Activated naive CD4-positive, alpha-beta T cell (primary cell): ENCODE measurements at places on chromosomes 3 and 15.

- DNase-seq: no peak
Observed at GRCh38 chr3:157074981-157075380, 85.0 kb downstream of the CCNL1 start.

GRCh38 chr3:136929977-136930670 is 27.7 kb upstream of the IL20RB start:
- no peak for DNase-seq

DNA sequence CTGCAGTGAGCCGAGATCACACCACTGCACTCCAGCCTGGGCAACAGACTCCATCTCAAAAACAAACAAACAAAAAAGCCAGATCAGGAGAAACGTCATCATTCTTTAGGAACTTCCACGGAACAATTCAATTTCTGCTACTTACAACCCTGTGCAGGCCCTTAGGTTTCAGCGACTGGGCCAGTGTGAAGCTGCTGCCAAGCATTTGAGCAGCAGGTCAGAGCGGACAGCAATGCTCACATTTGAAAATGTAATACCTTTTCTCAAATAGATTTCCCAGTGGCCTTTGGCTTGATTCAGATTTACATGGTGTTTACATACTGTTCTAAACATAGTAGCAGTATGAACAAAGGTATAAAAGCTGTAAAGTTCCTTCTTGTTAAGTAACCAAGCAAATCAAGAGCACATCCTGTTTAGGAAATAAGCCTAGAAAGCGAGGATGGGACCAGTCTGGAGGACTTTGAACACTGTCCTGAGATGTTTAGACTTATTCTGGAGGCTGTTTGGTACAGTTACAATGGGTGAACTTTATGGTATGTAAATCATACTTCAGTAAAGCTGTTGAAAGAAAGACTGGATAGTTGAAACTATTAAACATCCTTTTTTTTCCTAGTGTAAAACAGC is 141.2 kb downstream of the HCN4 start:
- no peak for DNase-seq

GRCh38 chr15:45180201-45180600 is 7.6 kb downstream of the SHF start:
- DNase-seq: no peak

GRCh38 chr15:92025706-92026270 is 172.3 kb downstream of the SLCO3A1 start:
- no peak for DNase-seq

- no peak for DNase-seq
Observed at GRCh38 chr15:83300826-83301225, 16.4 kb upstream of the BNC1 start.

GRCh38 chr15:50119063-50120040 is at the start of gene ATP8B4:
TSS of gene ATP8B4 (minus strand) at chr15:50119233. CDS start at chr15:50106966, 12,267 bp downstream.
- no peak for DNase-seq

DNA sequence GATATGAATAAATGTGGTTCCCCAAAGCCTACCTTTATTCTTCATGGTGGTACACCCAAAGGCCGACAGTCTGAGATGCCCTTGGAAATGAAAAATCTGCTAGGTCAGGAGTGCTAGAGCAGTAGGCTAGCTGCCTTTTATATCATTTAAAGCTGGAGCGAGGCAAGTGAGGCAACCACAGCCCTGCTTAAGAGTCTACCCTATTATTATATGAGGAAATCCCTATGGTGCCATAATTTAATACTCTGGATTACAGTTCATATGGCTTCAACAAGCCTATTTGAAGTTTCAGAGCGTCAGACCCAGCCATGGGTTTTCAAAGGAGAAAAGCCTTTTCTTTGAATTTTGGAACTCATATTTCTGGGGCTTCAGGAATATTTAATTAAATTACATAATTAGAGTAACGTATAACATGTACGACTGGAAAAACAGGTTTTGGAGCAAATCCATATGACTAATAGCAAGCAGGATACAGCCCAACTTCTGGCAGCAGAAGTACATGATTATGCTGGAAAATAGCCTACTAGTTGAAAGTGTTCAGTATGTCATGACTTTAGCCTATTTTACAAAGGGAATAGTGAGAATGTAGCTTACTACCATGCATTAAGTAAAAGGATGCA is 18.0 kb upstream of the SLTM start:
- DNase-seq: no peak

DNA sequence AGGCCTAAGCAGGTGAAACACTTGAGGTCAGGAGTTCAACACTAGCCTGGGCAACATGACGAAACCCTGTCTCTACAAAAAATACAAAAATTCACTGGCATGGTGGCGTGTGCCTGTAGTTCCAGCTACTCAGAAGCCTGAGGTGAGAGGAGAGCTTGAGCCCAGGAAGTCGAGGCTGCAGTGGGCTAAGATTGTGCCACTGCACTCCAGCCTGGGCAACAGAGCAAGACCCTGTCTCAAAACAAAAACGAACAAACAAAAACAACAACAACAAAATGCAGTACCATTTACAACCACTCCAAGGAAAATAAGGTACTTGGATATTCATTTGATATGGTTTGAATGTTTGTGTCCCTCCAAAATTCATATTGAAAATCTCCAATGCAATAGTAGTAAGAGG is 15.6 kb upstream of the TRANK1 start:
- DNase-seq: no peak

- DNase-seq: no peak
Observed at GRCh38 chr3:32973982-32974381, 22.5 kb downstream of the CCR4 start.

DNA sequence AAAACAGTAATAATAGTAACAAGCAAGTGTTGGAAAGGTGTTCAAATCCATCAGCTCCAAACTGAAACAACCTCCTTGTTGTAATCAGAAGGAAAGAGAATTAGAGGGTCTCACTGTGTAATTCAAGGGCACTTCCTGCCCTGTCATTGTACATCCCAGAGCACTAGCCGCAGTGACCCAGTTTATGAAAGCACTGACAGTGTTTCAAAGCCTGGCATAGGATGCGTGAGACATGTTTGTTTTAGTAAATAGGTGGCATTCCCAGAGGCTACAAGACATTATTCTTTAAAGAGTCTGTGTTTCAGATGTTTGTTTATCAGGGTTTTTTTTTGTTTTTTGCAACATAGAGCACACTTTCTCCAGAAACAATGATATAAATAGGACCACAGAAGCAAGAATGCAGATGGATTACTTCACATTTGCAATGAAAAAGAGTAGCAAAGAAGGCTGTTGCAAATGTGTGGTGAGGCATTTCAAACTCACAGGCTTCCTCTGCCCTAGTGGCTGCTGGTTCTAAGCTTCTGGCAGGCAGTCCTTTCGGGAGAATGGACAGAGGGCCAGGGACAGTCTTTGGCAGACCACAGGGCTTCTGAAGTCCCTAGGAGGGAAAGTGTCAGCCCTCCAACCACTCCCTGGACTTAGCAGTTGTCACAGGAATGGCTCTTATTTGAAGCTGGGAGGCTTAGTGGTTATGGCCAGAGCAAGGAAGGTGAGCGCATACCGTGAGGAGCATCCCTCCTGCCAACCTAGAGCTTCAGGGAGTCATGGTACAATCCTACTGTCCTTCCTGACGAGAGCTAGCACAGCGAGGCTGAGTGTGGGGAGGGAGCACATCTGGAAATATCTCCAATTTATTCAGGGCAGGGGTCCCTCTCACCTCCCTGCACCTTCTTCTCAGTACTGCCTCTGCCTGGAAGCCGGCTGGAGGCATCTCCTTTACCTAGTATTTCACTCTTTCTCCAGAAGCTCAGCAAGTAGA is 31.4 kb upstream of the TIPARP start:
- DNase-seq: no peak

GRCh38 chr15:39534996-39535395 is 45.9 kb upstream of the THBS1 start:
- DNase-seq: no peak

DNA sequence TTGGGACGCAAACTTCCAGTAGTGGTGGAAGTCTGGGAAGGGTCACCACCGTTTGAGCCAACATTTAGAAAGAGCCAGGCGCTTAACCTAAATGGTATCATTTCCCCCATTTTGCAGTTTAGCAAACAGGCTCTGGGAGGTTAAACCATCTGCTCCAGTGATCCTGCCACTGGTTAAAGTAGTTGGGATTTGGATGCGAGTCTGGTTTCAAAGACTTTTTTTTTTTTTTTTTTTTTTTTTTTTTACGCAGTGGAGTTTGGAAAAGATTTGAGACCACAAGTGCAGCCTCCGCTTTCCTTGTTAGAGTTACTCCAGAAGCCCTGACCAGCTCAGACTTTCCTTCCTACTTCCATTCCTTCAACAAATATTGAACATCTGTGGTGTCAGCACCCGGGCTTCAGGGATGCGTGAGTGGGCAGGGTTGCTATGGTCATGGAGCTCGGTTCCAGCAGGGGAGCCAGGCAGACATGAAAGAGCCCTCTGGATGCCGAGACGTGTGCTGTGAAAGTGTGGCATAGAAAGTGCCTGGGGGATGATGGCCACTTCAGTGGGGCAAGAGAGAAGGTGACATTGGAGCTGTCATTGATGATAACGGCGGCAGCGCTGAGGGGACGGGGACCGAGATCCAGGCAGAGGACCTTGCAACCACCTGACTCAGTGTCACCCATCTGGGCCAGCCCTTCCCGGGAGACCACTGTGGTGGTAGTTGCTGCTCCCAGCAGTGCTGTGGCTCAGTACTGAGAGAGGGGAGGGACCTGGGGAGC is 1.1 kb upstream of the RNU6-1 start:
- no peak for DNase-seq

DNA sequence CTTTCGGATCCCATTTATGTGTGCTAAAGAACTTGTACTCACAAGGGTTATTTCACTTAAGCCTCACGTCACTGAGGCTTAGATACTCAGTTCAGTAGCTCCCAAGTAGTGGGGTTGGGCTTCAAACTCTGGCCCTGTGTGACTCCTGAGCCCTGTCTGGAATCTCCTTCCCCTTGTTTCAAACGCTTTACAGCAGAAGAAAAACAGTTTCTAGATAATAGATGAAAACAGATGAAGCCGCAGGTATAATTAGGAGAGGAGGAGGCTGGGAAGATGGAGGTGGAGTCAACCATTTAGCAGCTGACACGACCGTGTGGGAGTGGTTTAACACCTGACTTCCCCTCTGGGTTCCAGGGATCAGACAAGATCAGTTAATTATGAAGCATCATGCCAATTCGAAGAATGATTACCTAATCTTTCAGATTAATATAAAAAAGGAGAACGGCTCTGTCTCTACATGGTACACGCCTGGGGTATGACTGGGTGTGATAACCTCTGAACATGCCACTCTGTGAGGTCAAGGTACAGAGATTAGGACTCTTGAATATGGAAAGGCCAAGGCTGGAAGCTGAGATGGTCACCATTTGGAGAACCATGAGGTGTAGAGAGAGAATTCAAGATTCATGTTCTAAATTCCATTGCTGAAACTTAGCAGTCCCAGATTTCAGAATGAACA is 31.1 kb downstream of the TPM1 start:
- no peak for DNase-seq

DNA sequence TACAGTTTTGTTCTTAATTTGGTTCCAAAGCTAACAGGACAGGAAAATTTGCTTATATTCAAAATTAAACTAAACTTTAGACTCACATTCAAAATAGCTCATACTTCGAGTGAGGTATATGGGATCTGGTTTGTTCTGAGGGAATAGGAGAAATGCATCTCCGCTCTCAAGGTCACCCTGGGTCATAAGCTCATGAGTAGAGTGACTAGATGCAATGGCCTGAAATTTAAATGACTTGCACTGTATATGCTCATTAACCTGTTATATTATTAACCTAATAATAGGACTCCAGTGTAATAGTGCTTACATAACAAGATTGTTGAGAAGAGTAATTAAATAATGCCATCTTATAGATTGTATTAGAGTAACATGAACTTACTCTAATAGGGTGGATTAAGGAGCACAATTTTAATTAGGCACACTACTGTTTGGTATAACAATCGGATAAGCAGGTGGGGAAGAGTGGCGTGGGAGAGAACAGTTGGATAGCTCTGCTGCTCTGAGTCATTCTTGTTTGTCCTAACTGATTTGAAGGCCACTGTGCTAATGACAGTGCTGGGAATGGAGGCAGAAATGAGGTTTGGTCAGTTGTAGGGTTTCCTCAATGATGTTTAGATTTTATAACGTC is 5.2 kb downstream of the NKTR start:
- no peak for DNase-seq

GRCh38 chr3:74789111-74789510 is 174.7 kb upstream of the CNTN3 start:
- no peak for DNase-seq
